ENCODE measurements at places on chromosomes 4 and X.

GRCh38 chr4:170089668-170090351, at the start of gene AADAT:
TSS of gene AADAT (minus strand) at chr4:170089956. CDS start at chr4:170089690, 266 bp downstream.
- no peak for DNase-seq

DNA sequence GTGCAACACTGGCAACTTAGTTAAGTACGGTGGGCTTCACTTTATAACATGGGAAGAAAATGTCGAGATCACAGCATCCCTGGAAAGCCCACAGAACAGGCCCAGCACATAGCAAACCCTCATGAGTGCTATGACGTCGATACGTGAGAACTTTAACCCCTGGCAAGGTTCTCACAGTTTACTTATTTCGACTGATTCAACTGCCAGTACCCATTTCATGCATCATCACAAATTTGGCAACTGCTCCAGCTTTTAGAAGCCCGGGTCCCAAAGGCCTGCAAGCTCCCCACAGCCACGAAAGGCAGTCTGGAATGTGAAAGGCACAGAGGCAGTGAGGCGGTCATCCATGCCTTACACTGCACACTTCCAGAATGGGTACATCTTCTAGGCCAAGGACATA, 41.2 kb downstream of the RELL1 start:
- no peak for DNase-seq

DNA sequence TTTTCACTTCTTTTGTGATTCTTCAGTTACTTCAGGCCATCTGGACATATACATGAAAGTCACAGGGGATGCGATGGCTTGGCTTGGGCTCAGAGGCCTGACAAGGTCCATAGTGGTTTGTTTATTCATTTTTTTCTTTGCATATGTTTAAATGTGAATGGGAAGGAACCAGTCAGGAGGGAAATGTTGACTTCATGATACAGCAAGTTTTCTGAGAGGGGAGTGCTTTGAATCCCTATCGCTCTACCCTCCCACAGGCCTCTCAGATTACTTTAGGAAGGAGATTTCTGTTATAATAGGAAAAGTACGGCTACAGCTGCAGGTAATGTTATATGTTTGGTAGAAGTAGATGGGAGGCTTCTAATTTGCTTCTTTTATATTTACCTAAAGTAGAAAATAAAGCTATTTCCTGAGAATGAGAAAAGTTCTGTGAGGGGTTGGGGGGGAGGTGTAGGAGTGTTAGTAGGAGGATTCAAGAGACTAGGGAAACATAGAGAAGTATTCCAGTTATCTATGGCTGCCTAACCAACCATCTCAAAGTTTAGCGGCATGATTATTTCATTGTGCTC, 322.9 kb downstream of the RAPGEF2 start:
- no peak for DNase-seq

- no peak for DNase-seq
Observed at GRCh38 chrX:151912221-151912620, 468 bp upstream of the MAGEA4 start.

DNA sequence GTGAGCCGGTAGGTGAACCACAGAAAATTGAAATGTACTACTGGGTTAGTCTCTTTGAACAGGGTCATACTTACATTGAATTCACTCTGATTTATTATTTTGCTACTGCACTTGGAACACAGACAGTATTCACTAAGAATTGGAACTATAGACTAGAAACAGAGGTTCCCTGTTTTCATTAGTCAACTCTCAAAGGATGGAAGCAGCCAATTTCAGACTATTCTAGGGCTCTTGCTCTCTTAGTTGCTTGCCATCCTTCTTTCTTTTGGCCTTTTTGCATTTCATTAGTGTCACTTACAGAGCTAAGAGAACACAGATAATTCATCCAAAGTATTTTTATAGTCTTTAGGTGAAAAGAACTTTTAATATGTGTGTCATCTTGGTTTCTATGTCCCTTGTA, 52.6 kb downstream of the SHROOM3 start:
- DNase-seq = no peak

GRCh38 chr4:170008371-170008770, 17.8 kb downstream of the MFAP3L start:
- no peak for DNase-seq

- DNase-seq = no peak
Observed at GRCh38 chrX:119442286-119442685, 26.0 kb upstream of the SLC25A5 start.

GRCh38 chr4:2852481-2852921, 8.9 kb downstream of the ADD1 start:
- DNase-seq = no peak

DNA sequence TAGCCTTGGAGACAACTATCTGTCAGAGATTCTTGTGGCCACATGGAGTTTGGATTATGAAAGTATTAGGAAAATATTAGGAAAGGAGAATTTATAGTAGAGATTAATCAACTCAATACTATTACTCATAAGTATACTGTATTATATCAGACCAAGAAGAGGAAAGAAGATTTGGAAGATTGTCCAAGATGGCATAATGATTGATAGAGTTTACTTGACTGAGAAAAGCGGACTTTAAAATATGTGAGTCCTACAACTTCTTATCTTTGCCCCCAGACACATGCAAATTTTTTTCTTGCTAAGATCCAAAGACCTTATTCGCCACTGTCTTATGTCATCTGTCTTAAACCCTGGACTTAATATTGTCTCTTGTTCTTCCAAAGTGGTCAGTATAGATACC, 54.8 kb upstream of the SHISA3 start:
- DNase-seq = no peak

- no peak for DNase-seq
Observed at GRCh38 chr4:37568489-37568888, 117.7 kb downstream of the RELL1 start.

DNA sequence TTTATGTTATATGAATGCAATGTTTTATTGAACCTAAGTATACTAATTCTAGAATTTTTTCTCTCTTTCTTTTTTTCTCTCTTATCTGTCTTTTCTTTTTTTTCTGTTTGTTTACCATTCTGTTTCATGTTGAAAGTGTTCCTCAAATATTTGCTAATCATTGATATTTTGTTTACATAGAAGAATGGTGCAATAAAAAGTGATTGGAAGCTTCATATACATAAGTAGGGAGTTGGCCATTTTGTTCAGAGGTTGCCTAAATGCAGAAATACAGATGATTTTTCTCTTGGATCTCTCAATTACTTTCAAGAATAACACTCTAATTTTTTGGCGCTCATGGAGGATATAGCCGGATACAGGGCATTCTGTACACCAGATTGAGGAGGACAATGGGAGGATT, 5.7 kb upstream of the SERTM2 start:
- no peak for DNase-seq

DNA sequence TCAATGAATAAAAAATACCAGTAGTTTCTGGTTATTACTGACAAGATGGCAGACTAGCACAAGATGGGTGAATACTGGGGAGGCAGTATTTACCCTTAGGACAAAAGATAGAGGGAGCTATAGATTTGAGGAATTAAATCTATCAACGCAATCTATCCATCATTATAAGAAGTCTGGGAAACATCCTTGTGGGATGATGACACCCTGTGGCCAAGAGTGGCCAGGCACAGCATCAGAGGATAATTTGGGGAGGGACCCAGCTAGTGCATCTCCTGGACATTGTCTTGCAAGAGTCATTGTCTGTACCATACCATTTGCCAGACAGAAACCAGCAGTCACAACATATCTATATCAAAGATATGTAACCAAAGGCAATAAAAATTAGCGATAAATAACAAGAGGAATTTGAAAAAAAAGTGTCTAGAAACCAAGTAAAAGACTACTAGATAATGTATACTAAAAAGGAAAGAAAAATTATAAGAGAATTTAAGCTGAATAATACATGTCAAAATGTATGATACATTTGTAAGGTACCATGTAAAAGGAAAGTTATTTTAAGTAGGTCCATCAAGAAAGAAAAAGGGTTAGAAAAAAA, 22.9 kb downstream of the KCTD8 start:
- no peak for DNase-seq

- DNase-seq = no peak
Observed at GRCh38 chrX:69313617-69314290, 148.5 kb upstream of the PJA1 start.

DNA sequence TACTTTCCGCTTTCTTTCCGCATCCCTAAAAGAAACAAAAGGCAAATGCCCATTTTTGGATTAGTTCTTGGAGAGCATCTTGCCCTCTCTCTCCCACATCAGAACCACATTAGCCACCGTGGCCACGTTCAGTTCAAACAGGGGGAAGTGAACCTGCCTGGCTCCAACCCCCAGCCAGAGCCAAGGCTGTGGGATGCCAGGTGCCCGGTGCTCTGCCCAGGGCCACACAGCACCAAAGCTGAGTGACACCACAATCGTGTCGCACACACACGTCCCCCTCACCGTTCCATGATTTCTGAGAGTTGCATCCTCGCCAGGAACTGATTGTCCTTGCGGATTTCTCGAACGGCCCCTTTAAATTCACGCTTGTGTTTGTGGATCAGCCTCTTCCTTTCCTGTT, 24.3 kb downstream of the NOP14 start:
- no peak for DNase-seq

- DNase-seq = no peak
Observed at GRCh38 chr4:16663307-16663706, 235.1 kb downstream of the LDB2 start.

- DNase-seq = no peak
Observed at GRCh38 chr4:87053802-87054767, 119.3 kb downstream of the AFF1 start.

DNA sequence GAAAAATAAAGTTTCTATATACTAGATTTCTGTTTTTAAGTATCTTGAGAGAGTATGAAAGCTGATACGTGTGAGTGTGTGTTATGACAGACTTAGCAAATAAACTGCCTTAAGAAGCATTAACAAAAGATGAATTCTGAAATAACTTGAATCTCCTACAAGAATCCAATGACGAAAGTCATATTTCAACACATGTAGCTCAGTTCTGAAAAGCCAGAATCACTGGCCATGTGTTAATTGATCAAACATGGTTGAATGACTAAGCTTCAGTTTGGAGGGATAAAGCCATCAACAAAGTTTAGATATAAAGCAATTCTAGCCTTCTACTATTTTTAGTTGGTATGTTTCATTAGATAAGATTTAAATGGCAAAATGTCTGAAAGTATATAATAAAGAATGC, 88.5 kb upstream of the ETNPPL start:
- no peak for DNase-seq

GRCh38 chr4:116688536-116688935, 396.8 kb downstream of the TRAM1L1 start:
- DNase-seq = no peak
